ENCODE measurements at places on chromosomes 3 and 15.

DNA sequence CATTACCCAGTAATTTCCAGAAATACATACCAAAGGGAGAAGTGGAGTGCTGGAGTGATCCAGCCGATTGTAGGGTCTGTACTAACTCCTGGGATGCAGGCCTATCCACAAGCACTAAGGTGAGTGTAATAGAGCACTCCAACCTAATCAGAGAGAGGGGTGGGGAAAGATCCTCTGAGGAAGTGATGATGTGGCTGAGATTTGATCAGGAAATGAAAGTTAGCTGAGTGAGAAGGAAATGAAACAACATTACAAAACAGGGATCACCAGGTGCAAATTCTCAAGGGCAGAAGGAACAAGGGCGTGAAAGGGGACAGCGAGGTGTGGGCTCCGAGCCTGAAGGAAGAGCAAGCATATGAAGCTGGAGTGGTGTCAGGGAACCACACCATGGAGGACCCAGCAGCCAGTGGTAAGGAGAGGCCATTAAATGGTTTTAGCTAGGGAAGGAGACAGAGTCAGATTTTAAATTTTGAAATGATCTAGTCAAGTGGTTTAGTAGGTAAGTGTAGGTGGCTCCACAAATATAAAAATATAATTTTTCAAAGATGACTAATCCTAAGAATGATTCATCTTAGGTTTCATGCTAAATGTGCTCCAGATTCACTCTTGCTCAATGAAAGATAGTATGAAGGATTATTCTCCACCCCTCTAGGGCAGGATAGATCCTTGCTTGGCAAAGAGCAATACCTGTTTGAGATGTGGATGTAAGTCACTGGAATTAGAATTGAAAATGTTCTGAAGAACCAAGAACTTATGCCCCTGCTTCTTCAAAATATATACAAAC, 348.7 kb downstream of the TBL1XR1 start:
- DNase-seq: no peak

DNA sequence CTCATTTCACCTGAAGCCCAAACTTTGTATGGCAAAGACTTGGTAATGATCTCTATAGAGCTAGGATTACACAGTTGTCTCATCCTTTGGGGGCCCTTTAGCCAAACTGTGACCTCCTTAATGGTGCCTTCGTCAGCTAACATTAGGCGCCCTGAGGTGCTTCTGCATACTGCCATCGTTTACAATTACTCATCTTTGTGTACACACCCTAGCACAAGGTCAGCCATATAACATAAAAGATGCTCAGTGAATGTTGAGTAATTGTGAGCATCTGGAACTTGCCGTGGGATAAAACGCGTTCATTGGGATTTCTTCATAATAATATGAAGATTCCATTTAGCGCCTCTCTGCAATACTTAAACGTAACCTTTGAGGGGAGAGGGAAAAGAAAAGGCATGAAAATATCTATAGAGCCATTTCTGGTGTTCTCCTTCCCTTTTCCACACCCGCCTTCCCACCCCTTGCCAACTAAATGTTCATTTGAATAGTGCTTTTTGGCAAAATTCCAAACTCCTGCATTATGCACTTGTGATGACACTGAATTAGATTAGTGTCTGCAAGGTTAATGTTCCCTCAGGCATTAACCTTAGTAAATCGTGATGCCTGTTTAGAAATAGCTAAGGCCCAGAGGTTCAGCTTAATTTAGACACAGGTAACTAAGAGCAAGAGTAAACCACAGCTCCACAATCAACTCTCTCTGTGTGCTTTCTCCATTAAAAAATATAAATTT, 990 bp upstream of the ZNF148 start:
- no peak for DNase-seq

- DNase-seq: no peak
Measured at GRCh38 chr15:95303713-95304112, 1026.8 kb upstream of the NR2F2 start.

GRCh38 chr3:31670136-31670535, 137.4 kb downstream of the STT3B start:
- no peak for DNase-seq

- DNase-seq: no peak
Measured at GRCh38 chr15:66019826-66020398, 150.6 kb downstream of the RAB11A start.

GRCh38 chr3:194387276-194387675, 11.8 kb downstream of the GP5 start:
- no peak for DNase-seq

GRCh38 chr15:95558131-95558530, 772.4 kb upstream of the NR2F2 start:
- DNase-seq: no peak

DNA sequence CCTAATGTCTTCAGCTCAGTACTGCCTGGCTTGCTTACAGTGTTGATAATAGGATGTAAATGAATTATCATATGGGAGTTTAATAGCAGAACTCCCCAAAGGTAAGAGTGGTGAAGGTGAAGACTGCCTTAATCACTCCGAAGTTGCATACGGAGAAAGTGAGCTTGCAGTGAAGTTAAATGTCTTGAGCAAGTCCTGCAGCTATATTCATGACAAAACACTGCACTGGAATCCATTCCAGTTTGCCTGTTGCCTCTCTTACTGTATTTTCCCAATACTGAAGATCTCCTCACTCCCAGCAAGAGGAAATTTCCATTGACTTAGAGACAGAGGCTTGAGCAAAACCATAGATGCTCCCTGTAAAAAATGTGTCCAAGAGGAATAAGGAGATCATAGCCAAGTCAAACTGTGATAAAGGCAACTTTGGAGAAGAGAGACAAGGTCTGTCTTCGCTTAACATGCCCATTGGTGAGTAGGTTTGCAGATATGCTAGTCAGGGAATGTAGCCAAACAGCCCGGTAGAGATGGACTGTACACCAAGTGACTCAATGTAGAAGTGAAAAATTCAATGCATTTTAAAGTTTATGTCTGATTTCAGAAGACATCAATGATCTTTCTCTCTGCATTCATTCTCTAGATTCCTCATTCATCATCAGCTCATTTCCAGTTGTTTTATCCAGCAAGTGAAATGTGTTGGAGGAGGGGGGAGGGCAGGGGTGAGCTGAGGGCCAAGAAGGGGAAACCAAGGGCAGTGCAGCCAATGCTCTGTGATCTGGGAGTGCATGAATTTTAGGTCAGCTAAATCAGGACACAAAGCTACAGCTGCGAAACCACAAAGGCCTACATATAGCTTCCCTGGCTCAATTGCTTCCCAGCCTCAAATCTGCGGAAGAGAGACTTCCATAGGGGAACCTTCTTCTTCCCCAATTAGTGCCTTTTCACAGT, 667.1 kb upstream of the NR2F2 start:
- no peak for DNase-seq

DNA sequence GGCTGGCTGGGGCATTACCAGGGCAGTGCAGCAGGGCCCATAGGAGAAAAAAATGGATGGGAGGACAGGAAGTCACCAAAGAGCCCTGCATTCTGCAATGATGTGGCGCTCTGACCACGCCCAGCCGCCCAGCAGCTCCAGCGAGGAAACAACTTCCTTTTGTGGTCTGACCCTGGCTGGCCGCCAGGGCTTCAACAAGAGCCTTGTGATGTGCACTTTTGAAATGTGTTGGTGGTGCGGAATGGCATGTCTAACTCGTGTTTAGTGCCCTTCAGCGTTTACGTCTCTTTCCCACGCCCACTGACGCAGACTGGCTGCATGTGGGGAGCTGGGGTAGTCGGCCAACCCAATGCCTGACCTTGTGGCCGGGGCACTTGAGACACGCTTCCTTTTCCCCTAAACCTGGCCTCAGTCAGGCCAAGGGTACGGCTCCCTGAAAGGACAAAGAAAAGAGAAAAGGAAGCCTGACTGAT, 81.9 kb upstream of the CTNNB1 start:
- DNase-seq: peak; percentile 41

DNA sequence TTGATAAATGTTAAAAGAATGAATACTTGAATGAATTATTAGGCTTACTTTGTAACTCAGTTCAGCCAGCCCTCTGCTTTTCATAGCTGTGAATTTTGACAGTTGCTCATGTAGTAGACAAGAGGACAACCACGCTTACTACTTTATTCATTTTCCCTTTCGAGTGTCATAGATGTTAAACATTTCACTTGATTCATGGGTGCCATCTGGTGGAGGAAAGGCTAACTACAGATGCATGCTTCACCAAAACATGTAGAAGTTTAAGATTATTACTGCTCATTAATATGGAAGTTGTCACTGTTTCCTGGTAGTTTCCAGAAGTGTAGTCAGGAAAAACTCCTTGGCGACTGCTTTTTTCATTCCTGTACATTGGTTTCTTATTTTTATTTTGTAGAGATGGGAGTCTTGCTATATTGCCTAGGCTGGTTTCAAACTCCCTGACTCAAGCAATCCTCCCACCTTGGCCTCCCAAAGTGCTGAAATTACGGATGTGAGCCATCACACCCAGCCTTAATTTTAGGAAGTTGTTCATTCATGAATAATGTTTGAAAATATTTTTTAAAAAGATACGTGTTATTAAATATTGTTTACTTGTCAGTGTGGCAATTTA, 163.2 kb downstream of the B3GALNT1 start:
- DNase-seq: peak; percentile 57

DNA sequence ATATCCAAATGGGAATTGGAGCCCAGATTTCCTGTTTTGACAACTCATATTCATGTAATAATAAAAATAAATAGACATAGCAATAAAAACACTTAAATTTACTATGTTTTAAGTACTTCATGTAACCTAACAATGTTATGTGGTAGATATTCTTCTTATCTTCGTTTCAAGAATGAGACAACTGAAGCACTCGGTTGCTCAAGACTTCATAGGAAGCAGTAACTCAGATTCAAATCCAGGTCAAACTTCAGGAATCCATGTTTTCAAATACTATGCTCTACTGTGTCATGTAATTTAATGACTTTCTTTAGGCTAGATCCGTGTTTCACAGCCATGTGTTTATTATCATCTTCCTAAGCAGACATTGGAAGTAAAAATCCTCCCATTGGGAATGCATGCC, 492.2 kb downstream of the CNTN3 start:
- DNase-seq: no peak

- no peak for DNase-seq
Measured at GRCh38 chr3:71466483-71466882, 117.0 kb downstream of the FOXP1 start.

DNA sequence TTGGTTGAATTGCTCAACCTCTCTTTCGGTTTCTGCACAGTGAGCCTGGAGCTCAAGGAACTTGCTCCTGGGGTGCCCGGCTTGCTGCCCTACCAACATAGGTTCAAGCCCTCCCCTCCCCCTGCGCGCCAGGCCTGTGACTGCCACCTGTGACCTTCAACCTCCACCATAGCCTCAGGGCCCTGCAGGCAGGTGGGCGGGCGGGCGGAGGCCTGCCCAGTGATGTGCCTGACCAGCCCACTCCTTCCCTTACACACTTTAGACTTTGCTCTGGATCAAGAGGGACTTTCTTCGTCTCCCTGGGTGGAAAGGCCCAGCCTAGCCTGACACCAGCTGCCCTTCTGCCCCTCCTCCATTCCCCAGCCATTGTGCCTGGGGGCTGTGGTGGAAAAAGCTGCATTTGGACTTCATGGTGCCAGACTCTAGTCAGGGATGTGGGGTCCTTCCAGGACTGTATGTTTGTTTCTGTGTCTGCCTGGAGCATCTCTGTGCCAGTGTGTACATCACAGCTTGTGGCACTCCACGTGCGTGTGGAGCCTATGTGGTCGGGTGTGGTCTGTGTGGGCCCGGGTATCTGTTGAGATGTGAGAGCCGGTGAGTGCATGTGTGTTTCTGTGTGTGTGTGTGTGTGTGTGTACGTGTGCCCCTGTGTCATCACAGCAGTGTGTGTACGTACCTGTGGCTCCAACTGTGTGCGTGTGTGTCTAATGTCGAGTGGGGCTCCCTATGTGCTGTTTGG, 9.5 kb downstream of the PRKCD start:
- DNase-seq: no peak

- DNase-seq: no peak
Measured at GRCh38 chr3:173255555-173255954, 114.5 kb upstream of the SPATA16 start.

- no peak for DNase-seq
Measured at GRCh38 chr15:38374029-38374428, 79.9 kb upstream of the FAM98B start.

DNA sequence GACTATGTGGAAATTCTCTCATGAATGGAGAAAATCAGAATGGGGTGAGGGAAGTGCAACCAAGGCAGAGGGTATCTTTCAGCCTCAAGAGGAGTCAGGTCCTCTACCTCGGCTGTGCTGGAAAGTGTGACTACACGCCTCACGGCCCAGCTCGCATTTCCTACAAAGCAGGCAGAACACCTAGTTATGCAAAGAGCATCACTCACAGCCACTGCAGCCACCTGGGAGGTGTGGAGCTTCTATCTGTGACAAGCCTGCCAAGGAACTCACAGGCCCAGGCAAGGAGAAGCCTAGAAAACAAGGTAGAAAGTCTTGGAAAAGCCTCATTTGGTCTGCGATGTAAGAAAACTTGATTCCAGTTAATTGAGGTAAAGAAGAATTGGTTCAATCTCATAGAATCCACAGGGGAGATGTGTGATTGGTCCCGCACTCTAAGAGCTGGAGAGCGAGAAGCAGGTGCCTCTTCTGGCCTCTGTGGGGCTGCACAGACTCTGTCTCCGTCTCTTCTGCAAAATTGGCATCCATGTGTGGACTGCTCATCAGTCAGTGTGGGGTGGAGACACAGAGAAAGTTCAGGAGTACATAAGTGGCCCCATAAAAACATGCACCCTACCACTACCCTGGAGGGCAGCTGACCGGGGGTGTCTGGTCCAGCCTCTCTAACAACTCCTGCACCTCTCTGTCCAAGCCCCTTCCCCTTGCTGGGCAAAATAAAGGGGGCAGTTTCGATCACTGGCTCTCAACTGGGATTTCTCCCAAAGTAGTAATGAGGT, 76.8 kb downstream of the TAMM41 start:
- no peak for DNase-seq

- no peak for DNase-seq
Measured at GRCh38 chr3:141368062-141368924, at the start of gene ZBTB38. TSS of gene ZBTB38 (plus strand) at chr3:141368504. CDS start at chr3:141442389, 73,885 bp downstream.

GRCh38 chr15:52095597-52096262, 16.8 kb downstream of the BCL2L10 start:
- no peak for DNase-seq

DNA sequence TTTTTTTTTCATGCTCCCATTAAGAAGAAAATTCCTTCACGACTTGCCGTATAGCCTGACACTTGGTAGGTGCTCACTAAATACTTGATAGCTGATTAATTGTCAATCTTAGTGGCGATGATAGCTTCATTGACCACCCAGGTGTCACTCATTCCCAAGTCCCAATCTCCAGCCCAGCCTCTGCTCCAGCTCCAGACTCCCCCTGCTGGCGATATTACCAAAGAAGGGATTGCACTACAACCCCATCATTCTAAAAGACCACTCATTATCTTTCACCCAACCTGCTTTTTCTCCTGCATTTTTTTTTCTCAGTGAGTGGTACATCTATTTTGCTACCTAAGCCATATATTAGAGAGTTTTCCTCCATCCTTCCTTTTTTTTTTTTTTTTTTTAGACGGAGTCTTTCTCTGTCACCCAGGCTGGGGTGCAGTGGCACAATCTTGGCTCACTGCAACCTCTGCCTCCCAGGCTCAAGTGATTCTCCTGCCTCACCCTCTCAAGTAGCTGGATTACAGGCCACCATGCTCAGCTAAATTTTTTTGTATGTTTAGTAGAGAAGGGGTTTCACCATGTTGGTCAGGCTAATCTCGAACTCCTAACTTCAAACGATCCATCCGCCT, 19.5 kb upstream of the COMMD2 start:
- DNase-seq: no peak
